ENCODE measurements at places on chromosomes 6 and 20.

GRCh38 chr6:1809291-1809988, 199.7 kb downstream of the FOXC1 start:
- no peak for DNase-seq

DNA sequence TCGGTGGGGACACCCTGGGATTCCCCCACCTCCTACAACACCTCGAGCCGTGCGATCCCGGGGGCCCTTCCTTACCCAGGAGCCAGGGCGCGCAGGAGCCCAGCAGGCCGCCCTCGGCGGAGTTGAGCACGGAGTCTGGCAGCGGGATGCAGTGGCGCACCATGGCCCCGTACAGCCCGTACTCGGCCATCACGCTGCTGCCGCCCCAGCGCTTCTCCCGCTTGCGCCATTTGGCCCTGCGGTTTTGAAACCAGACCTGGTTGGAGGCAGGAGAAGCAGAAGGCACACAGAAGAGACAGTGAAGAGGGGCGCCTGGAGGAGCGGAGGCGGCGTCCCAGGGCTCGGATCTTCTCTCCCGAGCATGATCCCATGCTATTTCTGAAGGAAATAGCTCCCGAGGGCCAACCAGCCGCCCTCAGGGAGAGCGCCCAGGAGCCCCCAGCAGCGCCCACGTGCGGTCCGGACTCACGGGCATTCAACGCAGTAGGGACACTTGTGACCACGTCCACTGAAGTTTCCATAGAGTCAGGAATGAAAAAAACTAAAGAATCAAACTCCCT, 4.3 kb downstream of the VSX1 start:
- no peak for DNase-seq

DNA sequence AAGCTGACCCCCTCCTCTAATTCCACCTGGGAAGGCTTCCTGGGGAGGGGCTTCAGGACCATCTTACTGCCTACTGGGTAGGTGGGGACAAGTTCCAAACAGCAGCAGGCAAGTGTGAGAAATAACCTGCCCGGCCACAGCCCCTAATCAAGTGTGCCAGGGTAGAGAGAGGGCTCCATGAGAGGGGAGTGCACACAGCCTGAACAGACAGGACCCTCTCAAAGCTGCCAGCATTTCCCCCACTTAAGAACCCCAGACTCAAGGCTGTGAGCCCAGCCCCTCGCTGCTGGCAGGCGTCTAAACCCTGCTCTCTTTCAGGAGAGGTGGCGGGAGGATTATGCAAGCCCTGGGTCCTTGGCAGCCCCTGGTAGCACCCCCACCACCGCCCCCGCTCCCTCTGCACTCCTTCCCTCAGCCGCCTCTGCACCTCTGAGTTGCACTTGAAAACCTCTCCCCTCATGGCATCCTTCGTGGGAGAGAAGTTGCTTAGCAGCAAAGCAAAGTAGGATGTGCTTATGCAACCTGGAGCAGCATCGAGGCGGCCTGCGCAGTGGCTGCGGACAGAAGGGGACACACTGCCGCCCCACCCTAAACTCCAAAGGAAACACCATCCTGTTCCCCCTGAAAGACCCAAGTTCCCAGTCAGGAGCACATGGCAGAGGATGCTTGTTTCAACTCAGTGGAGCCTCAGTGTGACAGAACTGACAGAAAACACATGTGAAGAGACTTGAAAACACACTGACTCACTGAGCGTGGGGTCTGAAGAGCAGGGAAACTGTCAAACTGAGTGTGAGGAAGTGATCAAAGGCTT, 10.5 kb downstream of the DDRGK1 start:
- no peak for DNase-seq

DNA sequence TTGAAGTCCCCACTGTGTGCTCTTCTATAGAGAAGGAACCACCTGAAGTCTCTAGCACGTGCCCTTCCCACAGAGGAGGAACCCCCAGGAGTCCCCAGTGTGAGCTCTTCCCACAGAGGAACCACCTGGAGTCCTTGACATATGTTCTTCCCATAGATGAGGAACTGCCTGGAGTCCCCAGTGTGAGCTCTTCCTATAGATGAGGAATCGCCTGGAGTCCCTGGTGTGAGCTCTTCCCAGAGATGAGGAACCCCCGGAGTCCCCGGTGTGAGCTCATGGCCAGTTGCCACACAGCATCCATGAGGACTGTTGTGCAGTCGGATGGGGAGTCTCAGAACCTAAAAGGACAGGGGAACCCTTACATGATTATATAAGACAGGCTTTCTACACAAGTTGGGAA, 158.1 kb upstream of the THBS2 start:
- DNase-seq = no peak

DNA sequence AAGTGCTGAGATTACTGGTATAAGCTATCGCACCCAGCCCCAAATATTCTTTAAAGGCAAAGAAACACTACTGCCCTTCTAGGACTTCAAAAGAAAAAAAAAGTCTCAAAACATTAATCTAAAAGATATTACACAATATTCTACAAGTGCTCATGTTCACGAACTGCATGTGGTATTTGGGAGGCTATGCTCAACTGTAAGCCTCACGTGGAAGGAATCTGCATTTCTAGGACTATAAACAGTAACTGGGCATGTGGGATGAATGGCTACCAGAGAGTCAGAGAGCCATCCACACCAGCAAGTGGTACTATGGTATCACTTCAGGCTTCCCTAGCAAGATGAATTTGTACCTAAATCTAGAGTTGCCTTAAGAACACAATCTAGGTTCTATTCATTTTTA, 50.0 kb downstream of the FKBP5 start:
- no peak for DNase-seq

DNA sequence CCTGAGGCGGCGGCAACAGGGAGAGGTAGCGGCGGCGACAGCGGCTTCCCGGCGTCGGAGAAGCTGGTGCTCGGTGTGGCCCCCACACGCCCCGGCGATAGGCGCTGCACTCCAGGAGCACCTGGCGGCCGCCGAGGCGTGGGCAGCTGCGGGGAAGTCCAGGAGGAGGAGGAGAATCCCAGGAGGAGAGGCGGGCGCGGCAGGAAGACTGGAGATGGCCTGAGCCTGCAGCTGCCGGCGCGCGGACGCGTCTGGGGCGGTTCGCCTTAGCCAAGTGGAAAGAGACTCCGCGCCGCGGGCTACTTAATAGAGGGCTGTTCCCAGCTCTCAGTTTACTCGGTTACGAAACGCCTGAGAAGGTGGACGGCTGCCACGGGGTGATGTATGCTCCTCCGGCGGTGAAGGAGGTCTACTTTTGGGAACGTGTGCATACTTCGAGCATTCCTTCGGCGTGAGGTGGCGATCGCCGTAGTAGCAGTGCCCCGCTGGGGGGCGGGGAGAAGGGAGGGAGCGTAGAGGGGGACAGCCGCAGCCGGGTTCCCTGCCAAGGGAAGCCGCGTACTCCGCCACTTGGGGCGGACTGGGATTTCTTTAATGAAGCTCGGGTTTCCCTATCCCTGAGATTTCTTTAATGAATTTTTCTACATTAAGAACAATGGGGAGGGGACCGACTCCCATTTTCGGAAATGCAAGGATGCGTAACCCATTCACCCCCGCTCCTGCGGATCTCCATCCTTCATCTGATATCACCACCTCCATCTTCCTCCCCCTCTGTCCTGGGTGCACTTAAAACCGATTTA, at the start of gene COL12A1:
COL12A1 (minus strand) TSS at position 278 of the 800 bp plus-strand sequence. CDS start 3,261 bp downstream, outside the sequence.
- no peak for DNase-seq

DNA sequence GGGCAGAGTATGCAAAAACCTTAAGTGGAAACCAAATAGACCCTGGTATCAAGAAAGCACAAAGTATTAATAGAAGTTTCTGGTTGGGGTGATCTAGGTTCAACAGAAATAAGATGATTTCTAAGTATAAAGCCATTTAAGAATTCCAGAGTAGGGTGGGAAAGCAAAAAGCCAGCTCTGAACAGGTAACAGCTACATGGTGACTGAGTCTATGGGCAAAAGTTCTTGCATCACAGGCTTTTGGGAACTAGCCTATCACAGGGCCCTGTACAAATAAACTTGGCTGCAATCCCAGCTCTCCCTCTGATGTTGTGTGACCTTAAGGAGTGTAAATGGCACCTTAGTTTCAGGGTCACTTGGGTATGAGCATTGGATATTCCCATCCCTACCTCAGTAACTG, 5.5 kb downstream of the TCF19 start:
- DNase-seq = no peak

DNA sequence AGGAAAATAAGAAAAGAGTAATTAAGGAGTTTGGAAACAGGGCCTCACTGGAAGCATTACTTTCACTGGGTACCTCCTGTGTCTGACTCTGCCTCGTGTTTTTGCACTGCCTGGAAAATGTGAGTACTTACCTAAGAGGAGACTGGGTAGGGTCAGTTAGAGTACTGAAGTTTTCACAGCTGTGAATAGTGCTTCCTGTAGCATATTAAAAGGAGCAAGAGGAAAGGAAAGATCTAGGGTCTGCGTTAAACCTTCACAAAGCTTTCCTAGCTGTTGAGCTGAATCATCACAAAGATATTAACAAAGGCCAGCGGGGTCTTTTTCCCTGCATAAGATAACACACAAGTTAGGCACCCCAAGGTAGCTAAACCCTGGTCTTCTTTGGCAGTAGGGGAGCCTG, 82.3 kb downstream of the MLIP start:
- DNase-seq = no peak

- no peak for DNase-seq
These were observed 54.3 kb upstream of the BACH2 start for GRCh38 chr6:90350689-90351554.

GRCh38 chr20:3612795-3613572, 50.2 kb downstream of the GFRA4 start:
- DNase-seq = no peak

GRCh38 chr20:64156136-64156885, 7.9 kb upstream of the MYT1 start:
- DNase-seq = no peak

- no peak for DNase-seq
These were observed 102.7 kb downstream of the RIN2 start for GRCh38 chr20:19860737-19861136.

- no peak for DNase-seq
These were observed 266.4 kb downstream of the HAO1 start for GRCh38 chr20:7673841-7674240.

DNA sequence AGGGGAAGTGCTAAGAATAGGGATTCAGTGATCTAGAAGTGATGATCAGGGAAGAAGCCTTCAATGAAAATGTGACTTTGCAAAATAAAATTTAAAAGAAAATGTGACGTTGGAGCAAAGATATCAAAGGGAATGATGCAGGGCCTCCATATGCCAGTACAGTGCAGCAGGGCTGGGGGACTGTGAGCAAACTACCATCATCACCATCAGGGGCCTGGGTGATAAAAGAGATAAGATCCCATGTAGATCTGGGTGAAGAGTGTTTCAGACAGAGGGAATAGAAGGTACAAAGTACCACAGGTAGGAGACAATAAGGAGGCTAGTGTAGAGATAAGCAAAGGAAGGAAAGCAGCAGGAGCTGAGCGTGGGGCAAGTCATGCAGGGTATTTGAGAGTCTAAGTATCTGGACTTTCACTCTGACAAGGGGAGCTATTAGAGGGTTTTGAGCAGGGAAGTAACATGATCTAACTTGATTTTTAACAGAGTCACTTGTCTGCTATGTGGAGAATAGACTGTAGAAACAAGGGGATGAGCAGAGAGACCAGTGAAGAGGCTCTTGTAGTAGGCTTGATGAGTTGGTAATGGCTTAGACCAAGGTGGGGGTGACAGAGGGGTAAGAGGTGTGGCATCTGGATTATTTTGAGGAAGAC, 295.6 kb downstream of the ZFAND3 start:
- no peak for DNase-seq

DNA sequence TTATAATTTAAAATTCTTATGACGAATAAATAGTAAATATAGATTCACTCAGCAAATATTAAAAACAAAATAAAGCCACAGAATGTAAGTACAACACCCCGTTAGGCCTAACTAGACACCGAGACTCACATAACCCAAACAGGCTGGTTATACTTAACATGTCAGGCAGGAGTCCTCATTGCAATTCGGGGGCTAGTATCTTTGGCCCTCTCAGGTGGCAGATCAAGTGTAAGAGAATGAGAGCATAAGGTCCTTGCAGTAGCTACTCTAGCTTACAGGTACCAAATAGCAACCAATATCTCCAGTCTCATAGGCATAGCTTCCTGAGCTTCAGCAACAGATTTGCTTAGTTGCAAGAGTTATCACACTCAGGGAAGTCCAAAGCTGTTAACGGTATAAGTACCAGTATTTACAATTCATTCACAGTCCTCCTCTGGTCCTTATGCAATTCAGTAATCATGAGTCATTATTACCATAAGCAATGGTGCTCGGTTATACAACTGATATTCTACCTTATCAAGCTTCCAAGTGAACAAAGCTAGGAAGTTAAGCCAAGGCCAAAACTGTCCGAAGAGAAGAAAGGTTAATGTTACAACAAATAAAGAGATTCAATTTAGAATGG, 20.1 kb downstream of the REV3L start:
- DNase-seq = no peak

GRCh38 chr6:150361876-150362275, 6.9 kb upstream of the IYD start:
- DNase-seq = no peak

- no peak for DNase-seq
These were observed 64.3 kb upstream of the PAK5 start for GRCh38 chr20:9903048-9903655.
